NCI-H1930 (cell line): ENCODE measurements at places on chromosomes 1 and 21.

DNA sequence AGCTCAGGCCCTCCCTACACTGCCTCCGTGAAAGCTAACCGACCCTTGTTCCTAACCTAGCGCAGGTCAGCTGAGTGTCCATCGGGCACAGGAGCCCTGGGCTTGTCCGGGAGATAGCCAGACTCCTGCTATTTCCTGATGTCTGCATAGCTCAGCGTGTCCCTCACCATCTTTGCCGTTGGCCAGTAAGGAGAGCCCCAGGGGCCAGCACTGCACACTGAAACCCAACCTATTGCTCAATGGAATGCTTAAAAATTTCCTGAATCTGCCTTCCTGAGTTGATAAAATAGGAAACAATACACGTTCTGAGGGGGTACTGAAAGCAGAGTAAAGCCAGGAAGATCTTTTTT lies 2.2 kb downstream of the RUNX1 start:
- no peak for DNase-seq

- DNase-seq: no peak
Observed at GRCh38 chr21:26047279-26047967, 123.1 kb downstream of the APP start.

DNA sequence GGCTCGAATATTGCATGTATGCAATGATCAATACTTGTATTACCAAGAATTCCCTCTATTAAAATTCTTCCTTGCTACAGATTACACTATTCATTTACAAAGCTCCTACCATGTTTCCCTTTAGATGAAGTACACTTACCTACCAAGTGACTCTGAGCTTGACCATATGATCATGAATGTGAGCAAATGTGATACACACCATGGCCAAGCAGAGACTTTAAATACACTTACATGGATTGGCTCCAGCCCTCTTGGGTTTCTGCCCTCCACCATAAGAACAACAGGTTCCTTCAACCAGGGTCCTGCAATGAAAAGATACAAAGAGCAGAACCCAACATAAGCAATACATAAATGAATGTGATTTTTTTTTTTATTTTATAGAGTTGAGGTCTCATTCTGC lies 30.0 kb downstream of the LRRC52 start:
- no peak for DNase-seq

DNA sequence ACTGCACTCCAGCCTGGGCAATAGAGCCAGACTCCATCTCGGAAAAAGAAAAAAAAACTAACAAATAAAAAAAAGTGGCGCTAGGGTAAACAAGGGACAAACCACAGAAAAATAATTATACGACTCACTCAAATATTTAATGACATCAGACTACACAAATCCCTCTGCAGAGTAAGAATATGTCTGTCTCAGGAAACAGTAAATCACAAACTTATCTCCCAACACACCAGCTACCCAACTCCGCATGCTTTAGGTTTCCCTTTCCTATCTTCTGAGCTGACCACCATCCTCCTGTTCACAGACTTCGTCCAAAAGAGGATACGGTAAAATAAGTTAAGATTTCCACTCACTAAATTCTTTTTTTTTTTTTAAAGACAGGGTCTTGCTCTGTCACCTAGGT lies 16.2 kb downstream of the WDR47 start:
- no peak for DNase-seq

DNA sequence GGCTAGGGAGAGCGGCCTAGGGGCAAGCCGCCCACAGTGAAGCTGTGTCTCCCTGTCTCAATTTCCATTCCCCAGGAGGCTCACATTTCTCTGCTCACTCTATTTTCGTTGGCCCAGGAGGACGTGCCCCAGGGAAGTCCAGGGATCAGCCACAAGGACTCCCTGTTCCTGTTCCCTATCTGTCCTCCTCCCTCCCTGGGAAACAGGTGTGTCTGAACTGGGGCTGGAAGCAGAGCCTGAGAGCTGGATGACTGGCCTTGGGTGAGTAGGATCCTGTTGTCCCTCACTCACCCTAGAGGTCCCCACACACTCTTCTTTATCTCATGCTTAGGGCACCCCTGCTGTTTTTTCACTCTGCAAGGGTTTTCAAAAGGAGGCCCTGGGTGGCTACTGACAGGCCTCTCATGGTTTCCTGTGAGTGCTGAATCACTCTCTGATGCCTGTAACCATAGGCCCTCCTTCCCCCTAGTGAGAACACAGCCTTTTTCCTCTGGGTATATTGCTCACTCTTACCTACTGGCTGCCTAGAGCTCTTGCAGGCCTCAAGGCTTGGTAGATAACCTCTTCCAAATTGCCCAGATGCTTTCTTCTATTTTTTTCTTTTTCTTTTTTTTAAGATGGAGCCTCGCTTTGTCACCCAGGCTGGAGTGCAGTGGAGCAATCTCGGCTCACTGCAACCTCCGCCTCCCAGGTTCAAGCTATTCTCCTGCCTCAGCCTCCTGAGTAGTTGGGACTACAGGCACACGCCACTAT lies 3.3 kb upstream of the UTP11 start:
- no peak for DNase-seq

DNA sequence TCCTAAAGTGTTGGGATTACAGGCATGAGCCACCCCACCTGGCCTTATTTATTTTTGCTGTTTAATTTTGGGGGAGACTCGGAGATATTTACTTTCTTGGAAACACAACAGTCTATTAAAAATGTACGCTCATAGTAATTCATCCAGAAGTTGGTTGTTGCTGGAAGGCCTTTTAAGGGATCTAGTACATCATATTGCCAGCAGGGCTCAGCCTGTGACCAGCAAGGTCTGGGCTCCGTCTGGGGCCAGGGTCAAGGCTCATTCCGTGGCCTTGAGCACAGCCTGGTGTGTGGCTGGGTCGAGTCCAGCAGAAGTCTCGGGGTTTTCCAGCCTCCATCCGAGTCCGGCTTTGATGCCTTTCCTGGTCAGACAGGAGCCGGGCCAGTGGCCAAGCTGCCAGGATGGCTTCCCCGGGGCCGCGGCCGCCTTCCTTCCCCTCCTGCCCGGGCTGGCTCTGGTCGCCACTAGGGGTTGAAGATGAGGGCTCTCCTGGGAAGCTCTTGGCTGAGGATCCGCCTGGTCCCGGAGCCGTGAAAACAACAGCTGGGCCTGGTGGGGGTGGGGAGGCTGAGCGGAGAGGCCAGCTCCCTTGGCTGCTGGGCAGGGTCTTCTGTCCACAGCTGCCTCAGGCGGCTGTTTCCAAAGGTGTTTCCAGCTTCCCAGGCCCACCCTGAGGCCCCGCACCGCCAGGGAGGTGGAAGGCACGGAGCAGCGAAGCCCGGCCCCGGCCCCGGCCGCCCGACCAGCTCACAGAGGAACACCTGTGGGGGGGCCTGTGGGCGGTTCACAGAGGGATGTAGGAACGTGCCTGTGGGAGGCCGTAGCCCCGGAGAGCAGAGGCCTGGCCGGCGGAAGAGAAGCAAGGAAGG lies 5.1 kb upstream of the VWA1 start:
- DNase-seq: no peak

GRCh38 chr21:31030367-31031106 lies 7.7 kb downstream of the KRTAP19-8 start:
- DNase-seq: no peak

DNA sequence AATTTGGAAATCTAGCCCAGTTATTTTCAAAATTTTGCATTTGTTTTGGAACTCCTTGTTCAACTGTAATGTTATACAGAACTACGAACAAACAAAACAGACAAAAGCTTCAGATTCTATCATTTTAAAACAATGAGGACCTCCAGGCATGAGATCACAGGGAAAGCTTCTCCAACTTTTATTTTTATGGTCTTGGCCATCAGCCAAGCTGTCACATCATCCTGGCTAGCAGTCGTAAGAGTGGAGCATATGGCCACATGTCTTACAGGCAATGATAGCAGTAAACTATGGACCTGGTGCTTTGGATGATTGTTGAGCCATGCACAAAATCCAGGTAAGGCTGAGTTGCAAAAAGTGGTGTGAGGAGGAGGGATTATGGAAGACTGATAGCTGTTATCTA lies 299.6 kb downstream of the LMX1A start:
- DNase-seq: no peak

- no peak for DNase-seq
Observed at GRCh38 chr1:168470901-168471431, 72.8 kb downstream of the XCL2 start.

- DNase-seq: no peak
Observed at GRCh38 chr1:183896466-183897048, 91.6 kb downstream of the RGL1 start.
